Vagina (tissue), 2 donors: ENCODE measurements at places on chromosomes 12 and 14.

GRCh38 chr12:114673901-114674250 lies 10.1 kb downstream of the TBX3 start:
- DNase-seq: no peak

DNA sequence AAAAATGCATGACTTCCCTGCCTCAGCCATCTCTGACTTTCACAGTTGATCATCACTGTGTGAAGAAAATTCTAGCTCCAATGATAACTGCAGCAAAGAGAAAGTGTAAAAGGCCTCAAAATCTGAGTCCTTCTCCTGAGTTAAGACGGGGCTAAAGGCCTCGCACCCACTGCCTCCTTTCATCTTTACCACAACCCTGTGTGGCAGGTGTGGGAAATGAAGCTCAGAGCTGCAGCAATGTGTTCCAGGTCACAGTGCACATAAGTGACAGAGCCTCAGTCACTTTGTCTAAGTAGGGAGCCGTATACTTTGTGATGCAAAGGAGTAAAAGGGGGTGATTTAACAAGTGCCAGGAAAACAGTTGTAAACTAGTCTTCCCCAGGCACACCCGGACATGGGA lies 144.7 kb upstream of the TMCC3 start:
- DNase-seq: no peak

GRCh38 chr12:69097619-69098368 lies 141.6 kb upstream of the CPSF6 start:
- DNase-seq: peak; percentile 69

- DNase-seq: no peak
Observed at GRCh38 chr12:120830966-120831365, 73.2 kb downstream of the SPPL3 start.

GRCh38 chr12:121538699-121539061 lies 42.1 kb downstream of the KDM2B start:
- no peak for DNase-seq

GRCh38 chr12:56631790-56632700 lies 1.9 kb upstream of the BAZ2A start:
- no peak for DNase-seq

DNA sequence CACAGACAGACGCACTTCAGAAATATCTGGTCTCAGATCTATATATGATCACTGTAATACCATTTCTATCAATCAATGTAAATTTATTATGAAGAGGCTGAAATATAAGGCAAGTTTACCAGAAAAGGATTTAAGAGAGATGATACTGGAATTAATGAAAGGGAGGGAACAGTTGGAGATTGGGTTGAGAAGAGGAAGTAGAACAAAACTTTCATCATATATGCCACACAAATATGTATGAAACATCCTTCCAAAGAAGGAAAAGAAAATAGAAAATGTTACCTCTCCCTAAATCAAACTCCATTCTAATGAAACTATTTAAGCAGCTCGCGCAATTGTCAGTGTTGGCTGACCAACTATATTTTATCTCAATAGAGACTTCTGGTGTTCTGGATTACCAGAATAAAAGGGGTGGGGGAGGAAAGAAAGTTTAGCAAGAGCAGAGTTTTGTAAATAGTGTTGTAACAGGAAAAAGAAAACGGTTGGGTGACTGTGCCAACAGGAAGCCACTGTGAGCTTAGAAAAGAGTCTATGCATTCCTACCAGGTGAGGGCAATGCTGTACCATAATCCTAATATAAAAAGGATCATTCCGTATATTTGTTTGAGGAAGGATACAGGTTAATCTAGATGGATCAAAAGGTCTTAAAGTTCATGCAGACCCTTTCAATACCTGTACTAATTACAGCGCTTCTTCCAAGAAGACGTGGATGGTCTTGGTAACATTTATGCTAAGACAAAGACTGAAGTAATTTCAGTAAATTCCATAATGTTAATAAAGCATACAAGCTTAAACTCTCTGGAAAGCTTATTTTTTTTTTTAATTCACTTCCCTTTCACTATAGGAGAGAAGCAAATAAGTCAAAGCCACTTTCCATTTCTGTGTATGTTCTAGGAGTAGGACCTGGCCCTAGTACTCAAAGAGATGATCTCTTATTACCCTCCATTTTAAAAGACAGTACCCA lies 14.5 kb upstream of the LLPH start:
- DNase-seq: no peak
